SW480 (cell line): ENCODE measurements at places on chromosomes 4 and X.

DNA sequence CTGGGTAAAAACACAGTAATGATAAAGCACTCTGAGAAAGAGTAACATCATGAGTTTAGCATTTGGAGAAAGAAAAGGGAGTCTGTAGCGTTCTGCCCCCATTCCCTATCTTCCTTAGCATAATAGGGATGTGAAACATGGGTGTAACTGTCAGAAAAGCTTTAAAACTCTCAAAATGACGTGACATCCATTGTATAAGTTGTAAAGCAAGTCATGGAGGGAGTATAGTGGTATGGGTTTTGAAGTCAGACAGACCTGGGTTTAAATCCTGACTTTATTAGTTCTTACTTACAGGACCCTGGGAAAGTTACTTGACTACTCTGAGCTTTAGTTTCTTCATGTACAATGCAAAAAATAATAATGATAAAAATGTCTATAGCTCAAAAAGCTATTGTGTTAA, 17.1 kb downstream of the FBXO8 start:
- DNase-seq, result no peak

DNA sequence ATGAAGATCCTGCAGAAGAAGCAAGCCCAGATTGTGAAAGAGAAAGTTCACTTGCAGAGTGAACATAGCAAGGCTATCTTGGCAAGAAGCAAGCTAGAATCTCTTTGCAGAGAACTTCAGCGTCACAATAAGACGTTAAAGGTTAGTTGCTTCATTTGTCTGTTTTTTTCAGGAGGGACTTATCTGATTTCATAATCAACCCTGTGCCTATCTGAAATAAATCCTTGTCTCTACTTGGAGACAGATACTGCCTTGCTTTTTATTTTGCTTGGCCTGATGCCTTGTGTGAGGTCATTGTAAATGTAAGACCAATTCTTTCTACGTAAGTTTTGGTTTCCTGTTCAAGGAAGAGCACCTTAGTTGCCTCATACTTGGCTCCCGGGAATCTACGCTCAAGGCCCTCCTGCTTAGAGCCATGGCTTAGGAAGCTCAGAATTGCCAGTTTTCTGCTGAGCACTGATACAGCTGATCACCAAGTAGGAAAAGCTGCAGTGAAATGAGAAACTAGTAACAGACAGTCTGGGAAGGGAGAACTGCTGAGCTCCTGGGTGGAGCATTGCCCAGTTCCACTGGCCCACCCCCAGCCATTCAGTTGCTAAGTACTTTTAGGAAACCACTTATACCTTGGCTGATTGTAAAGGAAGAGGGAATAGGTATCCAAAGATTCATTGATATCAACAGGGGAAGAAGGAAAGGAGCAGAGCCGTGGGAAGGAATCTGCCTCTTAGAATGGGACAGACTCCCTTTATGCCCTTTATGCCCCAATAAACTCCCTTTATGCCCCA, 41.8 kb downstream of the RBBP7 start:
- no peak for DNase-seq

GRCh38 chr4:714087-714486, 8.5 kb downstream of the PCGF3 start:
- DNase-seq, result no peak

GRCh38 chrX:120302434-120302833, 8.8 kb downstream of the TMEM255A start:
- peak; percentile 36 for DNase-seq

- DNase-seq, result no peak
These were observed 1.6 kb upstream of the JCHAIN start for GRCh38 chr4:70667740-70668535.

DNA sequence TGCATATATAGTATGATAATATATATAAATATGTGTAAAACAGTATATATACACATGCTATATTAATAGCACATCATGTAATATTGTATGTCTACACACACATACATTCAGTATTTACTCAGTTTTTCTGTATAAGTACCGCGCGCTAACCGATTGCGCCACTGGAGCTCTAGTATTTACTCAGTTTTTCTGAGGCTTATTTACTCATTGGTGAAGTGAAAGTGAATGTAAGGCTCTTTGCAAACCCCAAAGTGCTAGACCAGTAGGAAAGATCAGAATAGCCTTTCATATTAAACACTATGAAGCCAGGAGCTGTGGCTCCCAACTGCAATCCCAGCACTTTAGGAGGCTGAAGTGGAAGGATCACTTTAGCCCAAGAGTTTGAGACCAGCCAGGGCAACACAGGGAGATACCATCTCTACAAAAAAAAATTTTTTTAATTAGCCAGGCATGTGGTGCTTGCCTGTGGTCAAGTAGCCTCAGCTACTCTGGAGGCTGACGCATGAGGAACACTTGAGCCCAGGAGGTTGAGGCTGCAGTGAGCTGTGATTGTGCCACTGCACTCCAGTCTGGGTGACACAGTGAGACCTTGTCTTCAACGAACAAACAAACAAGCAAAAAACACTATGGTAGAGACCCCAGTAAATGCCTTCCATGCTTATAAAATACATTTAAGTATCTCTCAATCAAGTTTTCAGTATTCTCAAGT, 125.8 kb downstream of the KIT start:
- no peak for DNase-seq

DNA sequence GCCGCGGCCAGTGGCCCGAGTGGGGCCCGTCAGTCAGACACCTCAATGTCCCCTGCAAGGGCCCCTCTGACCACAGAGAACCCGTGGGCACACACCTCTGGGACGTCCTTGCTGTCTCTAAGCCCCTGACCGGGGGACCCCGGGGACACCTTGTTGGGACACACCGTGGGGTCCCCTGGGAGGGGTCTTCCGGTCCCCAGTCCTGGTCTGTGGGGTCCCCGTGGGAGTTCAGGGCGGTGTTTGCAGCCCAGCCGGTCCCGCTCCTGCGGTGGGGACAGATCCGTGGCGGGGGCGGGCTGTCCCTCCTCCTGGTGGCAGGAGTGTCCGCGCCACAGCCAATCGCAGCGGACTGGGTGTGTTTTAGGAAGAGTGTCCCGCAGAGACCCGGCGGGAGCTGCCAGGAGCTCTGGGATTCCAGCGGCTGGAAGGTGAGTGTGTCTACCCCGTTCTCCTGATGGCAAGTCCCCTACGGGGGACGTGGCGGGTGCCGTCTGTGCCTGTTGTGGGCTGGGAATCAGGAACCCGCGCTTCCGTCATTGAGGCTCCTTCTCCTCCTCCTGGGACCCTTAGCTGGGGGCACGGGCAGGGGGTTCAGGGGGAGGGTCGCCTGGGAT, 5.1 kb upstream of the PLCXD1 start:
- peak; percentile 70 for DNase-seq

- DNase-seq, result no peak
These were observed 2.9 kb upstream of the KLHL2 start for GRCh38 chr4:165204462-165204830.

GRCh38 chr4:45453258-45453853, 670.5 kb downstream of the GABRG1 start:
- peak; percentile 58 for DNase-seq

DNA sequence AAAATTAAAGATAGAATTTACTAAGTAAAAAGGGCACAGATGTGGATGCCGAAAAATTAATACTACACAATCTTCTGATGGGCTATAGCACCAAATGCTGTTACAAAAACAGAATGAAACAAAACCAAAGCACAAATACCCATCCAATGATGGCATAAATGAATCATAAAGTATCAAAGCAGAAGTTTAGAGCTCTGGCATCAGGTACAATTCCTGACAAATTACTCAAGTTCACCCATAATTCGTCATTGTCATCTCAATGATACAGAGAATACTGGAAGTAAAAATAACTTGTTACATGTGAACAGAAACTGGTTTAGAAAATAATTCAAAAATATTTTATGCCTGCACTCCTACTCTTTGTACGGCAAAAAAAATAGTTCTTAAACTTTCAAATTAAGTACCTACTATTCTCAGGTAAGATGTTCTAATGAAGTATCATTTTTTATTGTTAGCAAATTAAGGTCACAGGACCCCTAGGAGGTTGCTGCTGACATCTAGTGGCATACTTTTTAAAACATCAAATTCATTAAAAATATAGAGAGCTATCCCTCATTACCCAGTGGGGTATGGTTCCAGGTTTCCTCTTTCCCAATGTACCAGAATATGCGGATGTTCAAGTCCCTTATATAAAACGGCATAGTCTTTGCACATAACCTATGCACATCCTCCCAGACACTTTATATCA, 126.1 kb downstream of the INPP4B start:
- peak; percentile 33 for DNase-seq

GRCh38 chr4:143358923-143359643, 22.4 kb downstream of the GAB1 start:
- no peak for DNase-seq

DNA sequence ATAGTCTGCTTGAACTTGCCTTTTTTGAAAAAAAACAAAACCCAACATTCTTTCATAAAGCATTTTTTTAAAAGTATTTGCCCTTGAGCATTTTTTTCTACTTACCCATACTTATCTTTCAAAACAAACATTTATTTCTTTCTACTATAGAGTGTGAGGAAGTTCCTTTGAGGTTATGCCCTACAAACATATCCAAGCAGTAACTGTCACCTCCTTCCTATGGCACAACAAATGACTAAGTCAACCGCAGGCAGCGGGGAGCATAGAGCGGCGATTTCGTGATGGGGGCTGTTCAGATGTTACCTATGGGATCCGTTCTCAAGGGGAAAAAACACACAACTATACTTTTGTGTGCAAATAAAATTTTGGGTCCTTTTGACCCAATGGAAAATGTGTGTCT, 19.4 kb downstream of the SPRY1 start:
- DNase-seq, result peak; percentile 2

GRCh38 chr4:73028621-73029020, 40.9 kb downstream of the COX18 start:
- DNase-seq, result no peak

- DNase-seq, result no peak
These were observed 70.5 kb upstream of the TBC1D9 start for GRCh38 chr4:140826701-140827027.

GRCh38 chrX:66035667-66036066, 4.2 kb downstream of the VSIG4 start:
- no peak for DNase-seq

DNA sequence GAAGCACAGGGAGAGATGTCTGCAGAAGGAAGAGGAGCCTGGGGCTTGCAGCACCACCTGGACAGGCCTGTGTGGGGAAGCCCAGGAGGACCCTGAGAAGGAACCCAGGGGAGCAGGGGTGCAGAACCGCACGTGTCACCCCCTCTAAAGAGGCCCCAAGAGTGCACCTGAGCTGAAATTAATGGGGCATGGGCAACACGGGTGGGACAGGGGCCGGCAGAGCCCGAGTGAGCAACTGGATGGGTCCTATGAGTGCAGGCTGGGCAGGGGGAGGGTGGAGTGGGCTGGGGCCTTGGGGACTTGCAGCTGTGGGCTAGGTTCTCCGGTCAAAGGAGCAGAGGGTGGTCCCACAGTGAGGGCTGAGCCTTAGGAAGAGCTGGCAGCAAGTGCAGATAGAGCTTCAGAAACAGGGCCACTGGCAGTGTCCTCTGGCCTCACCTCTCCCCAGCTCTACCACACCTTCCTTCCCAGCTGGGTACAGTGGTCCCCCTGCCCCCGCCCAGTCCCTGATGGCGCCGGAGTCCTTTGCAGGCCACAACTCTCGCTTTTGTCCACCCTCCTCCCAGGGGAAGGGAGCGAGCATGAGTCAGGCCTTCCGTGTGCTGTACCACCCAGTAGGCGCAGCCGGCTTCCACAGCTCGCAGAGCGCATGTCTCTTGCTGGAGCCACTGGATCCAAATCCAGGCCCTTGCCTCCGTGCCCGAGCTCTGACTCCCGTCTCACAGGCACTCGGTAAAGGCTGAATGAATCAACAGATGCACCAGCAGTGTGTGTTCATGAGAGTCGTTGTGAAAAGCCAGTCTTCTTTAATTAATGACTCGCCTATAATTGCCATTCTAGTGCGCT, 131.6 kb downstream of the HMX1 start:
- DNase-seq, result no peak

DNA sequence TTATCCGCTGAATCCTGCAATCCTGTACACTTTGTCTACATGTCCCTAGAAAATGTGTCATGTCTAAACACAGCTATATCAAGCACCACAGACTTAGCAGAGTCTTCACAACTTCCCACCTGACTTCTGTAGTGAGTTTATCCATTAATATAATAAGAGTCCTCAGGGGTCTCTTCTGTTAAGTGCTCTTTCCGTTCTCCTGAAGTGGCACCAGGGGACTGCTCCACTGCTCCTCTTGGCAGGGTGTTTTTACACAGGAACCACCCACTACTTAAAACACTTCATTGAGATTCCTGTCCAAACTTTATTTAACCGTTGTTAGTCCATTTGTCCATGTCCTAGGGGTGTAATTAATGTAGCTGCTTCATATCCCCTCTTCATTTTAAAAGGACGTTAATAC, 1000.4 kb downstream of the STPG2 start:
- DNase-seq, result no peak

- no peak for DNase-seq
These were observed 48.6 kb downstream of the PDGFRA start for GRCh38 chr4:54277691-54278090.

GRCh38 chrX:39815631-39816030, 282.1 kb downstream of the BCOR start:
- peak; percentile 65 for DNase-seq

DNA sequence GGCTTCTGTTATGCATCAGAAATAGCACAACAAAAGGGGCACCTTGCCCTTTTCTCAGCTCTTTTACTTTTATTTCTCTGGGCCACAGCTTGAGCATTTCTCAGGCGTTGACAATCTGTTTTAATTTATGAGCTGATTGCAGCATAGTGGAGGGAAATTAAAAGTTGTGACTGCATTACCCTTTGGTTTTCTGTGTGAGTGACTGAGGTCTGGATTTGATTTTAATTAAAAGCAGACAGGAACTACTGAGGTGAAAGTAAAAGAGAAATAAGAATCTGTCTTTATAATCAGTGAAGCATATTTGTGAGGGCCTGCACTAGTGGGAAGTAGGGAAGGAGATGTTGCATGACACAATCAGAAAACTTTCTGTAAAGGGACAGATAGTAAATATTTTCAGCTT, 43.4 kb upstream of the GEMIN8 start:
- DNase-seq, result no peak

- peak; percentile 52 for DNase-seq
These were observed 11.1 kb downstream of the SLC25A43 start for GRCh38 chrX:119410027-119410819.

DNA sequence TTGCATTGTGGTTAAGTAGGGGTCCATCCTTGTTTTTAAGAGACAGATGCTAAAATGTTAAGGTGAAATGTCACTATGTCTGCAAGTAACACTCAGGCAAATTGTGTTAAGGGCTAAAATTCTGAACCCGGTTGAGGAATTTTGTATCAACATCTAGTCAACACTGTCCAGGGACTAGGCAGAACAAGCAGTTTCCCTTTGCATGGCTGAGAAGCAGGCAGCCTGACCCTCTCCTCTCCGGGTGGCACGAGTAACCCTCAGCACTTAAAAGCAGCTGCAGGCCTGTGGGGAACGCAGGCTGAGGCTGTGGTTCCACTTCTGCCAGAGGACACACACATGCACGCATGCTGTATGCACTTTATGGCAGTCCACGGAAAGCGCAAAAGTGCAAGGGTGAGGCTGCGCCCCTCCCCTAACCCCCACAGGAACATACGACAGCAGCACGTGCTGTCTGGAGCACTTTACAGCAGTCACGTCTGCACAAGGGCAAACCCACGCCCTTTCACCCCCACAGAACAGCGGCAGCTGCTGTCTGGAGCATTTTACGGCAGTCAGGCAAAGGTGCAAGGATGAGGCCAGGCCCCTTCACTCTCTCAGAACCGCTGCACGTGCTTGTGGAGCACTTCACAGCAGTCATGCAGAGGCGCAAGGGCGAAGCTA, 619 bp upstream of the MPC1L start:
- DNase-seq, result no peak
